ENCODE measurements at places on chromosomes 6 and 20.

- DNase-seq = no peak
These were observed 812 bp upstream of the SMIM13 start for GRCh38 chr6:11092668-11093375.

- no peak for DNase-seq
These were observed 9.6 kb upstream of the SH3BGRL2 start for GRCh38 chr6:79621579-79621978.

- DNase-seq = no peak
These were observed 103.3 kb downstream of the ANKS1A start for GRCh38 chr6:34992376-34992775.

- no peak for DNase-seq
These were observed 45.9 kb downstream of the PLAGL1 start for GRCh38 chr6:143961886-143962878.

DNA sequence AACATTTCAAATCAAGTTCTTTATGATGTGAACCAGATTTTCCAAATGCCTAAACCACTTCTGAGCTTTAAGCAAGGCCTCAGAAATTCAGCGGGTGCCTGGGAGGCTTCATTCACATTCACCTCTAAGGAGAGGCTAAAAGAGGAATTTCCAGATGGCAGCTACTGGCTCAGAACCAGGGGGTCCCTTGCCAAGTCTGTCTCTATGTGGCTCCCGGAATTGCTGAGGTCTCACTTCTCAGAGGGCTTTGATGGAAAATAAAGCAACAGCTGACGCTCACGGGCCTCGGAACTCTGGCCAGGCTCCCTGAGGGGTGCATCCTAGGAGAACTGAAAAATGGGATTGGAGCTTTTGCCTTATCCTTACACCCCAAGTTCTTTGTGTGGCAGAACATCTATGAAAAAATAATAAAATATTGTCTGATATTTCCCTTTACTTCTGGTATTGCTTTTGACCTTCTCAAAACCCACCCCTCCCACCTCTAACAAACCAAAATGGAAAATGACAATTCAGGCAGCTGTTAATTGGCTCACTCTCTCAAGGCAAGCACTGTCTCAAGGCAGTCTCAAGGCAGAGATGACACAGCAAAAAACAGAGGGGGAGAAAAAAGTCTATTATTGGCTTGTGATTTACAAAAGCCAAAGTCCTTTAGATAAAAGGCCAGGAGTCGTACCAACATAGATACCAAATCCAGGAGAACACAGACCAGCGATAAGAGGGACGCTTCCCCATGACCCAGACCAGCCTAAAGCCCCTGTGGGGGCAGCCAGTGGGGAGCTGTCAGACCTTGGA, 21.8 kb upstream of the LRRN4 start:
- DNase-seq = no peak

DNA sequence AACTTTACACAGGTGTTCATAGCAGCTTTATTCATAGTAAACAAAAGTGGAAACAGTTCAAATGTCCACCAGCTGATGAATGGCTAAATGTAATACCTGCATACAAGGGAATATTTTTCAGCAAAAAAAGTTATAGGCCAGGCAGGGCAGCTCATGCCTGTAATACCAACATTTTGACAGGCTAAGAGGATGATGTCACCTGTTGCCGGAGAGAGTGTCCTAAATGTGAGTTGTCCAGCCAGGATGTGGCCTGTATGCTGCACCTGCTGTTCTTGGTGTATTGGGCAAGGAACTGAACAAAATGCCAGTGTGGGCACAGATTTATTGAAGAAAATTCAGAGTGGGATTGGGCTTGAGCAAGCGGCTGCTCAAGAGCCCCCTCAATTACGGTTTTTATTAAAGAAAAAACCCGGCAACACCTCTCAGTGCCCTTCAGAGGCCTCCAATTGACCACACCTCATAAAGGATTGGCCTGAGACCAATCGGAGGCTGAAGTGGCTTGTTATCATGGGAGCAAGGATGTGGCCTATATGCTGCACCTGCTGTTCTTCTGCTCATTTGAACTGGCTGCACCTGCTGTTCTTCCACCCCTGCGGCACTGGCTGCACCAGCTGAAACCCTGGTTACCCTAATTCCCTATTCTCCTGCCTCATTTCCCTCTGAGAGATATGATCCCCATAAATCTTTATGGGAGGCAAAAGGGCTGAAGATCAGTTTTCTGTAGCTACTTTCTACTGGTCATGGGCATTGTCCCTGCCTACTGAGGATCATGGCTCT, 164.3 kb upstream of the PROKR2 start:
- no peak for DNase-seq

DNA sequence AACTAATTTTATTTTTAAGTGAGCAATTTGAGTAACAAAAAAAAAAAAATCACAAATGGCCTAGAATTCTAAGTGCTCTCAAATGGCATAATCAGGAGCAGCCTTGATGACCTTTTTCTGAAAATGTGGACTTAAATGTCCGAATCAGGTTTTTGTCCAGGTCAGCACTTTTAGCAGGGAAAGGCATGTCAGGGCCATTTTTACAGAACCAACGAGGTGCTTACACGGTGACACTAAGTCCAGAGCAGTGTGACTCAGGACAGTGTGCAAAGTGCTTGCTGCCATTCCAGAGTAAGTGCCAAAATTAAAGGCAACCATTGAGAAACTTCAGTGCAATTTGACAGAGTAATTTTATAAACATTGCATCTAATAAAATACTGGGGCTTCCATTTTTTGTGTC, 127.8 kb downstream of the KIF16B start:
- no peak for DNase-seq

DNA sequence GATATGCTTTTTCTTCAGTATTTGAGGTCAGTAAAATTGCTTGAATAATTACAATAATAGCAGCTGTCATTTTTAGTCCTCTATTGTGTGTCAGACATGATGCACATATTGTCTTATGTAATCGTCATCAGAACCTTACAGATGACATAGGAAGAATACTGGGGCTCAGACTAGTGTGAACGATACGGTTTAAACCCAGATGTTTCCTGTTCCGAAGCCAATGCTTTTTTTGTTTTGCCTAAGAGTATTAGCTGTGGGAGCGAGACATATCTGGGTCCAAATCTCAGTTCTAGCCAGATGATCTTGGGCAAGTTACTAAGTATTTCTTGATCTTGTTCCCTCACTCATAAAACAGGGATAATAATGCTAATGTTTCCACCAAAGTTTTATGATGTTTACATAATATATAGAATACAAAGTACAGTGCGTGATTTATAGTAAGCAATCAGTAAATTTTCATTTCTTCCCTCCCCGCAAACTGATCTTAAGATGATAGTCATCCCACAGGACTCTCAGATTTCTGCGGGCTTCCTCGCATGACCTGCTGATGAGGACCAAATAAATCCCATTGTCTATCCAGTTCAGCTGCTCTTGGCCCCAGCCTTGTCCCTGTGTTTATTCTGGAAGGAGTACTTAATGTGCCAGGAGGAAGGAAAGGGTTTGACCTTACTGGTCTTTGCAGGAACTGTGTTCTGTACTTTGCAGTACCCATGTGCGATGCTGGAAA, 98.2 kb downstream of the CAP2 start:
- no peak for DNase-seq

- no peak for DNase-seq
These were observed 19.7 kb downstream of the TSHZ2 start for GRCh38 chr20:52991830-52992229.

DNA sequence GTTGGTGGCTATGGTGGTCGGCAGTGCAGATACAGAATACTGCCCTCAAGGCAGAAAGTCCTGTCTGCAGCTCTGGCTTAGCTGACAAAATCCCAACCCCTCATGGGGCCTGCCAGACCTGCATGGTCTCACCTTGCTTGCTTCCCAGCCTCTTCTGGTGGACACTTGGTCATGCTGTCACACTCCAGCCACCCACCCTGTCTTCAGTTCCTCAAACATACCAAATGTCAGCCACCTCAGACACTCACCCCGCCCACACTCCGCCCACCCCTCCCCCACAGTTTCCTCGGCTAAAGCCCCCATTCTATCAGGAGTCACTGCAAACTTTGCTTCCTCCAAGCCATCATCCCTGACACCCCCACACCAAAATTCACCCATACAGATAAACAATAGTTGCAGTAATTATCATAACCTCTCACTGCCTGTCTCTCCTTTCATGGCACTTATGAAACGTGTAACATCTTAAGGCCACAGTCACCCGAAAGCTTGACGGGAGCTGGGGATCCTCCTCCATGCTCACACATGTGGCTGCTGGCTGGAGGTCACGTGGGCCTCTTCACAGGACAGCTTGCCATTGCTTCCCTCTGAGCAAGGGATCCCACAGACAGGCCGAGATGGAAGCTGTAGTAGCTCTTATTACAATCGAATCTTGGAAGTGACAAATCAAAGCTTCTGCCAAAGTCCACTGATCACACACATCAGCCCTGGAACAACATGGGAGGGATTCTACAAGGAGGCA, 202.2 kb downstream of the PTPRT start:
- DNase-seq = no peak

GRCh38 chr6:13234130-13234529, 94.2 kb downstream of the TBC1D7 start:
- no peak for DNase-seq

DNA sequence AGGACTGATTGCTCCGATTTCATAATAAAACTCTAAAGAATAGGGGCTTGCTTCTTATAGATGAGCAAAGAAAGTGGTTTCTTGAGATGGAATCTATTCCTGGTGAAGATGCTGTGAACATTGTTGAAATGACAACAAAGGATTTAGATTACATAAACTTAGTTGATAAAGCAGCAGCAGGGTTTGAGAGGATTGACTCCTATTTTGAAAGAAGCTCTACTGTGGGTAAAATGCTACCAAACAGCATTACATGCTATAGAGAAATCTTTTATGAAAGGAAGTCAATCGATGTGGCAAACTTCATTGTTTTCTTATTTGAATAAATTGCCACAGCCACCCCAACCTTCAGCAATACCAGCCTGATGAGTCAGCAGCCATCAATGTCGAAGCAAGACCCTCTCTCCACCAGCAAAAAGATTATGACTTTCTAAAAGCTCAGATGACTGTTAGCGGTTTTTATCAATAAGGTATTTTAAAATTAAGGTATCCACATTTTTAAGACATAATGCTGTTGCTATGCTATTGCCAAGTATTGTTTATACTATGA, 12.7 kb upstream of the MTRF1L start:
- no peak for DNase-seq

DNA sequence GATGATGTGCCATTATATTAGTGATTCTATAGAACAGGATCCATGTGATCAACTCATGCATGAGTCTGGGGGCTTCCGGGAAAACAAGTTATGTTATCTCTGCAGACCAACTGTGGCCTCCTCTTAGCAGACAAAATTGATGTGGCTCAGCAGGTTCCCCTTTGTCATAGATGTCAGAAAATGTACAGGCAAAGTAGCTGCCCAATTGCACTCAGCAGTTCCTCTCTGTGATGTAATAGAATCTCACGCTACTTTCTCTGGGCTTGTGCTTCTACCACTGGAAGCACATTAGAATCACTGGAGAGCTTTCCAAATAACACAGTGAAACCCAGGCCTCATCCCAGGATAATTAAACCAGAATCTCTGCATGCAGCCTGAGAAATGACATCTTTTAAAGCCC, 253.1 kb downstream of the SLC24A3 start:
- no peak for DNase-seq

DNA sequence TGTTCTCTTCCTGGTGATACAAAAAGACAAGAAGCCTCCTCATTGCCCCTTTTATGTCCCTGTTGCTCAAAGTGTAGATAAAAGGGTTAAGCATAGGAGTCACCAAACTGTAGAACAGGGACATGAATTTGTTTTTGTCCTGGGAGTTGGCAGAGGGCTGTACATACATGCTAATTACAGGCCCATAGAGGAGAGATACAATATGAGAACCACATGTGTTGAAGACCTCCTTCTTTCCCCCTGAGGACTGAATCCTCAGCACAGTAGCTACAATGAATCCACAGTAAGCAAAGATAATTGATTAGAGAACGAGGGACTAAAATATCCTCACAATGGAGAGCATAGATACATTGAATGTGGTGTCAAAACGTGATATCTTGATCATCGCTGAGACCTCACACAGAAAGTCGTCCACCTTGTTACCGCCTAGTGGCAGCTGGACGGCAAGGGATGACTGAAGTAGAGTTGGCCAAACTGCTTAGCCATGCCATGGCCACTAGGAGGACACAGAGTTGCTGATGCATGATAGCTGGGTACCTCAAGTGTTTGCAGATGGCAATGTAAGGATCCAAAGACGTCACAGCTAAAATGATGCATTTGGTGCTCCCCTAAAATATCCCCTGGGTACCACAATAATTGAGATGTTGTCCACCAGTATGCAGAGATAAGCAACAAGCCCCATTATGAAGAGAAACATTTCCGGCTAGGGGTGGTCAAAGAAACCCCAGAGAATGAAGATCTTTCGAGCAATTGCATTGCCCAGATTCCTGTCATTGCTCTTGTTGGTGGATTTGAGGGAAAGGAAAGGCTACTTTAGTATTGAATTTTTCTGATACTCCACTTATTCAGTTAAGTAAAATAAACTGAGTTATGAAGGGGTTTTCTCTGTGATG, 15.0 kb downstream of the OR2B3 start:
- DNase-seq = no peak

DNA sequence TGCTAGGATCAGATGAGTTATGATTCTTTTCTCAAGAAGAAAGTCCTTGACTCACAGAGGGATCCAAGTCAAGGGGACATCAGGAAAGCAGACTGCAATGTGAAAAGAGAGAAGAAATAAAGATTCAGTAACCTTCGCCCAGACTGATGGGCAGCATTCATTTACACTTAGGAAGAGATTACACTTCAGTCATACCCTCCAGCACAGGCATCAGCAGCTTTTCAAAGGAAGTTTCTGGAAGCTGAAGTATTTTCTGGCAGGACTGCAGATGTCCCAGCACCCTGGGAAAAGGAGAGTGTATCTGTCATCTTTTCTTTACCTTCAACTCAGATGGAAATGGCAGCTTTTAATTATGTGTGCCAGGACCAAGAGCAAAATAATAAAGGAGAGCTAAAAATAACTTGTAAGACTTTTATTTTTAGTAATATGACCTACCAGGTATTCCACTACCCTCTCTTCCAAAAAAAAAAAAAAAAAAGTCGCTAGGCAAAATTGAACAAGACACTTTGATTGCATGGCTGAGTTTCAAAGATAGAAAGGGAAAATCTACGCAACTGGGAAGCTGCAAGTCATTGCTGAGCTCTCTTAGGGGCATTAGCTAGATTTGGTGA, 712.1 kb downstream of the EPM2A start:
- no peak for DNase-seq

DNA sequence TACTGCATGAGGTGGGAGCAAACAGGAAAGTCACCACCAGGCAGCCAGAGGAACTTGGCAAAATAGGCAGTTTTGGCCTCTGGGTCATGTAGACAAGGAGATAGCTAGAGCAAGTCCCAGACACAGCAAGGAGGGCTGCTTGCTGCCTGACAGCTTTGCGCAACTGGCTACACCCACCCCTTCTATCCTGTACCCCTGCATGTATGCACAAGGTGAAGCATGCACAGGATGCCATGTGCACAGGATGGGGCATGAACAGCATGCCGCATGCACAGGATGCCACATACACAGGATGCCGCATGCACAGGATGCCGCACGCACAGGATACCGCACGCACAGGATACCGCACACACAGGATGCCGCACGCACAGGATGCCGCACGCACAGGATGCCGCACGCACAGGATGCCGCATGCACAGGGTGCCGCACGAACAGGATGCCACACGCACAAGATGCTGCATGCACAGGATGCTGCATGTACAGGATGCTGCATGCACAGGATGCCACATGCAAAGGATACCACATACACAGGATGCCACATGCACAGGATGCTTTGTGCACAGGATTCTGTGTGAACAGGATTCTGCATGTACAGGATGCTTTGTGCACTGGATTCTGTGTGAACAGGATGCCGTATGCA, 104.9 kb upstream of the IYD start:
- no peak for DNase-seq

GRCh38 chr6:26571592-26572296, 25.0 kb upstream of the ABT1 start:
- no peak for DNase-seq

GRCh38 chr6:157034436-157035230, 257.5 kb downstream of the ARID1B start:
- no peak for DNase-seq

Measured in activated CD8-positive, alpha-beta memory T cell treated with anti-CD3 and anti-CD28 coated beads for 1 hour (primary cell).